Gastrocnemius medialis (tissue), 4 donors: ENCODE measurements at places on chromosomes 1 and 21.

DNA sequence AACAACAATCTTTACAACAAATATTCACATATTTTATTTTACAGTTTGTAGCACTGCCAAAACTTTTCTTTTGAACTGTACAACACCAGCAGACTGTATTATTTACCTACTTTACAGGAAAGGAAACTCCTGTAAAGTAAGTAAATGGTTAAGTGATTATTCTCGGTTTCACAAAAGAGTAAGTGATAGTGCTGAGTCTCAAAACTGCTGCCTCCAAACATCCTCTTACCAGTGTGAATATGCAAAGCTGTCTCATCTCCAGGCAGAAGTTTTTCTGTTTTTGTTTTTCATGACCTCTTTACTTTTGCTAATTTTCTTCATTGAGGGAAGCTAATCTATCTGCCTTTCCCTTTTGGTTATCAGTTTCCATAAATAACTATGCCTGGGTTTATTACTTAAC, 286.7 kb downstream of the SRGAP2C start:
- DNase-seq: no peak
- no peaks in the 10 kb centered on the region for H3K27me3 ChIP-seq
- no peak overlapping the region for H3K27ac ChIP-seq
- H3K4me1 ChIP-seq: no peaks in the 10 kb centered on the region
- H3K36me3 ChIP-seq: no peaks in the 10 kb centered on the region

DNA sequence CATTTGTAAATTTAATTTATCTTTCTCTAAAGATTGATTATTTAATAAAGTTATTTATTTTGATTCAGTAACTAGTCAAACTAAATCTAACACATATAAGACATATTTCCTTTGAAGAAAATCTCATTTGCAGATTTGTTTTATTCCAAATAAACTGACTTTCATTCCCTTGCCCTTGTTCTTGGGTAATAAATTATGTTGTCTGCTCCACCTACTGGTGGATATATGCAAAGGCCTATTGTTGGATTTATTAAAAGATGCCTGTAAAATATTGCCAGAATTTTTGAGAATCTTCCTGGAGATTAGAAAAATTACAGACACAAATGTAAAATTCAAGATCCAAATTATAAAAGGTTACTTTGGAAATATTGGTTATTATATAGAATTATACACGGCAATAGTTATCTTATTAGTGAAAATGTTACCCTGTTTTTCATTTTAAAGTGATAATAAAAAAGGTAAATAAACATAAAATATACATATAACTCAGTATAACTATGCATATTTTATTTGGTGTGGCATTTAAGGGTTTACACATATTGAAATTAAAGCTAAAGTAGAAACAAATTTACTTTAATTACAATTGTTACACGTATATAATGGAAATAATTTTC, 116.1 kb downstream of the SPATA17 start:
- no peaks in the 10 kb centered on the region for H3K4me1 ChIP-seq
- no peak for DNase-seq

GRCh38 chr21:35142036-35142815, 93.1 kb upstream of the RUNX1 start:
- H3K27me3 ChIP-seq: no peaks in the 10 kb centered on the region
- no peak overlapping the region for H3K27ac ChIP-seq

GRCh38 chr1:34366875-34367624, 190.3 kb downstream of the C1orf94 start:
- no peaks in the 10 kb centered on the region for H3K36me3 ChIP-seq
- DNase-seq: no peak
- H3K4me3 ChIP-seq: no peak overlapping the region
- no peaks in the 10 kb centered on the region for H3K27me3 ChIP-seq
- H3K27ac ChIP-seq: no peak overlapping the region
- no peaks in the 10 kb centered on the region for H3K4me1 ChIP-seq

- no peaks in the 10 kb centered on the region for H3K4me1 ChIP-seq
- no peak overlapping the region for H3K4me3 ChIP-seq
- H3K36me3 ChIP-seq: no peaks in the 10 kb centered on the region
- no peak for DNase-seq
- no peak overlapping the region for H3K27ac ChIP-seq
Measured at GRCh38 chr1:213296558-213296957, 245.5 kb downstream of the RPS6KC1 start.

DNA sequence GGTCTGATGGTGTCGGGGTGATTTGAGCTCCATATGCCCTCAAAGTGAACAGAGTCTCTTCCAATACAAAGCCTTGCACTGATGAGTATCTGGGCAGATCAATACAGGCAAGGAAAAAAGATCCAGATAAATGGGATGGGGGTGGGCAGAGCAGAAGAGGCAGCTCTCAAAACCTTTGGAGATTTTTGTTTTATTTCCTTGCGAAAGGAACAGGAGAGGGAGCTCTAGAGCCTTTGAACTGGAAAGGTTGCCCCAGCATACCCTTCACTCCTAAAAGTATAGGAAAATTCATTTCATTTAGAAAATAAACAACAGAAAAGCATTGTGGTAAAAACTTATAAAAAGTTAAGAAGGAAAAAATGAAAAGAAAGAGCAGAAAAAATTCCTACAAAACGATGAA, 31.4 kb upstream of the OLIG2 start:
- no peak for DNase-seq
- no peaks in the 10 kb centered on the region for H3K36me3 ChIP-seq
- no peak overlapping the region for H3K27ac ChIP-seq
- H3K4me3 ChIP-seq: no peak overlapping the region
- H3K4me1 ChIP-seq: no peaks in the 10 kb centered on the region
